ENCODE measurements at places on chromosomes 1 and 21.

DNA sequence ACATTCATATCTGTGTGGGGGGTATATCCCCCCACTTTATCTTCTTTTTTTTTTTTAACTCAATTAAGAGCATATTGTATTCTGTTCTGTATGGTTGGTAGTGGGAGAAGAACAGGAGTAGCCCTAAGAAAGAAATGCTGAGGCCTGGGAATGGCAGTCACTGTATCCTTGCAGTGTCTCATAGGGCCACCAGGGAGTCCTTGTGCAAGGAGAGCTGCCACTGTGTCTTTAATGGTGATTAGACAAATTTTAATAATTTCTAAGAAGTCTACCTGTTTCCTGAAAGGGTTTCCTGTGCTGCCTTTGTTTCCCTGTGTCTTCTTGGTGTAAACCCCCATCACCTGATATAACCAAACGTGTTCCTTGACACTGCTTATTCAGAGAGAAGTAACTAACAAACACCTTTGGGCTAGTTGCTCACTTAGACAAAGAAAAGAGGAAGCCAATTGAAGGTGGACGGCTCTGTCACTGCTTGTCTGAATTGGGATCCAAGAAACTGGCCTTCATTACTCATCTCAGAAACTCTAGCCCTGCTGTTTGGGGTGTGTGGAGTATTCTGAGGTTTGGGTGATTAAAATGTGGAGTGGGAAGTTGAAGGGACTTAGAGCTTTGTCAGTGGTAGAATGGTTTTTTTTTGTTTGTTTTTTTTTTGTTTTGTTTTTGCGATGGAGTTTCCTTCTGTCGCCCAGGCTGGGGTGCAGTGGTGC, 15.2 kb downstream of the GIPC2 start:
- no peak for DNase-seq

- DNase-seq = no peak
Observed at GRCh38 chr1:166145499-166145898, 21.3 kb downstream of the FAM78B start.

DNA sequence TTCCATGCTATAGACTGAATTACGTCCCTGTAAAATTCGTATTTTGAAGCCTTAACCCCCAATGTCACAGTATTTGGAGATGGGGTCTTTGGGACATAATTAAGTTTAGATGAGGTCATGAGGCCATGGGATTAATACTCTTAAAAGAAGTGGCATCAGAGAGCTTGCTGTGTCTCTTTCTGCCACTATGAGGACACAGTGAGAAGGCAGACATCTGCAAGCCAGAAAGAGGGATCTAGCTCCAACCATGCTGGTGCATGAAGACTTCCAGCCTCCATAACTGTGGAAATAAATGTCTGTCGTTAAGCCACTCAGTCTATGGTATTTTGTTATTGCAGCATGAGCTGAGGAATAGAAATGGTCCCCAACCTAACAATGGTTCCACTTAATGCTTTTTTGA, 99.0 kb downstream of the LTN1 start:
- no peak for DNase-seq

DNA sequence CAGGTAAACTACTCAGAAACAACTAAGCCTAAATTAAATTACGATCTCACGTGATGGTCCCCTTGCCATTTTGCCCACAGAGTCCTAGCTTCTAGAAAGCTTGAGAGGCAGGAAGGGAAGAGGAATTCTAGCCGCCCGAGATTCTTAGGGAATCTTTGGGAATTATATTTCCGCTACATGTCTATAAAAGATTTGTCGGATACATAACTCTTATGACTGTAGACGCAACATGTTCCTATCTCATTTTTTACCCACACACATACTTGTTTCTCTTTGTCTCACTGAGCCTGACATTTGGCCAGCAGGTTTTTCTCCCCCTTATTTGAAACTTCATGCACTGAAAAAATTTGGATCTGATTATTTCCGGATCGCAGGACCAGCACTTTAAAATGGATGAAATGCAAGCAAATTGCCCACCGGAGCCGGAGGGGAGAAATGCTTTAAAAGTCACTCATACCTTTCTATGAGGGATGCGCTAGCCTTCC, 5.5 kb downstream of the GLIS1 start:
- no peak for DNase-seq

- DNase-seq = no peak
Observed at GRCh38 chr1:201905234-201905890, 16.7 kb downstream of the SHISA4 start.
